ENCODE measurements at places on chromosomes 11 and 22.

GRCh38 chr11:30936491-30936890 is 350.3 kb upstream of the MPPED2 start:
- DNase-seq: no peak

DNA sequence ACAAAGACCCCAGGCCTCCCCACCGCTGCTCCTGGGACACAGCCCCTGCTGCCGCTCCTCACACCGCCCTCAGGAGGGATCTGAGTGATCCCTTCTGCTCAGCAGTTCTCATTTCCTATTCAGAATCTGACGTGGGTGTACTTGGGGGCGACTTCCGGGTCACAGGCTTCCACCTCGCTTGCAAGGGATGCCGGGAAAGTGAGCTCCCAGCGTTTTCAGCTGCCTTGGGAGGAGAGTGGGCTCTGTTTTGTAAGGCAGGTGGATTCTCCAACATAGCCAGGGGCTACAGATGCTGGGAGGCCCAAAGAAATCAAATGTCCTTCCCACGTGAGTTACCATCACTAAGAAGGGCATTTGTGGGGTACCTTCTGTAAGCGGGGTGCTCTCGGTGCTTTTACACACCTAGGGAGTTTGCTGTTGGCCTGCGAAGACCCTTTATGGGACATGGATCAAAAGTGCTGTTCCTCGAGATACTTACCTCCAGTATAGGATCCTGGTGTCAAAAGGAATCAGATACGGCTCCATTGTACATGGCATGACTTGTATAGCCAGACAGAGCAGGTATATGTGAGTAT is 9.7 kb upstream of the LRRC10B start:
- no peak for DNase-seq

DNA sequence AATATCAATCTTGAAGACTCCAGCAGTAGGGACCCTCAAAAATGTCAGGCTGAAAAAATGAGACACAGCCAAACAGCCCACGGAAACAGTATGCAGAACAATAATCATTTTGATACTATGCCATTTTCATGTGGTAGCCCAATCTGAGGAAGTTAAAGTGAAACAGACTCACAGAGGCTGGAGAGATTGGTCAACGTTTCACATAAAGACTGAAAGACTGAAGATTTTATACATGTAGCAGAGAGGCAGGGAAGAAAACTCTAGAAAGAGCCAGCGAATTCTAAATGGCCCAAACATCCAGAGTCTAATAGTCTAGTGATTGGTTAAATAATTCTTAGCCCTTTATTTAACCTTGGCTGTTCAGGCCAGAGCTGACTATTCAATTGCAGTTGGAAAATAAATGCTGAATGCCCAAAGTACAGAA is 49.4 kb downstream of the MAML2 start:
- DNase-seq: no peak

GRCh38 chr11:130592056-130592455 is 143.6 kb downstream of the ADAMTS15 start:
- no peak for DNase-seq

DNA sequence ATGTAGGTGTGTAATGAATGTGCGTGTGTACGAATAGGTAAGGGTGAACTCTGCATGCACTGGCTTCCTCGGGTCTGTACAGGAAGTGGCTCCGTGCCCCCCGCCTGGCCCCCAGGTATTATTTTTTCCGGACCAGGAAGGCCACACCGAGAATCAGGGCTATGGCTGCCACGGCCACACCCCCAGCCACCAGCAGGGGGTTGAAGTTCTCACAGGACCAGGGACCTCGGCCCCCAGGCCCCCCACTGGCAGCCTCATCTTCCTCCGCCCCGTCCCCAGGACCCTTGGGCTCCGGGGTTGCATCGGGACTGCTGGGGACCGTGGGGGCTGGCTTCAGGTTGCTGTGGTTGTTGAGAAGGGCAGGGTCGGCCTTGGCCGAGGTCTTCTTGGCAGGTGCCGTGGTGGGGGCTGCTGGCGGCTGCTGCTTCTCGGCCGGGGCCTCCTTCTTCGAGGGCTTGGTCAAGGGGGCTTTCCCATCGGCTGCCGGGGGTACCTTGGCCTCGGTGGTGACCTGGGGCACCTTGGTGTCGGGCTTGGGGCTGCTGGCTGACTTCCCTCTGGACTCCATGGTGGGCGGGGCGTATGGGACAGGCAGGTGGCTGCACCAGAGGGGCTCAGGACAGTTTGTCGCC is 1.8 kb downstream of the CEND1 start:
- DNase-seq: no peak

DNA sequence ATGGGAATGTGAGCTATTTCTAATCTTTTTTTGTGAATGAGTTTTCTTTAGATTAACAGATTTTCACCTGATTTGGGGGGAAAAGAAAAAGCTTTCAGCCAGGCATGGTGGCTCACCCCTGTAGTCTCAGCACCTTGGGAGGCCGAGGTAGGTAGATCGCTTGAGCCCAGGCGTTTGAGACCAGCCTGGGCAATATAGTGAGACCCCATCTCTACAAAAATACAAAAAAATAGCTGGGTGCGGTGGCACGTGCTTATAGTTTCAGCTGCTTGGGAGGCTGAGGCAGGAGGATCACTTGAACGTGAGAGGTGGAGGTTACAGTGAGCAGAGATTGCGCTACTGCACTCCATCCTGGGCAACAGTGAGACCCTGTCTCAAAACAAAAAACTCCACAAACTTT is 92.2 kb downstream of the HSD17B12 start:
- no peak for DNase-seq

GRCh38 chr11:100573911-100574513 is 113.1 kb upstream of the ARHGAP42 start:
- DNase-seq: no peak

- peak; percentile 30 for DNase-seq
Measured at GRCh38 chr11:22657101-22657694, 9.2 kb upstream of the GAS2 start.

DNA sequence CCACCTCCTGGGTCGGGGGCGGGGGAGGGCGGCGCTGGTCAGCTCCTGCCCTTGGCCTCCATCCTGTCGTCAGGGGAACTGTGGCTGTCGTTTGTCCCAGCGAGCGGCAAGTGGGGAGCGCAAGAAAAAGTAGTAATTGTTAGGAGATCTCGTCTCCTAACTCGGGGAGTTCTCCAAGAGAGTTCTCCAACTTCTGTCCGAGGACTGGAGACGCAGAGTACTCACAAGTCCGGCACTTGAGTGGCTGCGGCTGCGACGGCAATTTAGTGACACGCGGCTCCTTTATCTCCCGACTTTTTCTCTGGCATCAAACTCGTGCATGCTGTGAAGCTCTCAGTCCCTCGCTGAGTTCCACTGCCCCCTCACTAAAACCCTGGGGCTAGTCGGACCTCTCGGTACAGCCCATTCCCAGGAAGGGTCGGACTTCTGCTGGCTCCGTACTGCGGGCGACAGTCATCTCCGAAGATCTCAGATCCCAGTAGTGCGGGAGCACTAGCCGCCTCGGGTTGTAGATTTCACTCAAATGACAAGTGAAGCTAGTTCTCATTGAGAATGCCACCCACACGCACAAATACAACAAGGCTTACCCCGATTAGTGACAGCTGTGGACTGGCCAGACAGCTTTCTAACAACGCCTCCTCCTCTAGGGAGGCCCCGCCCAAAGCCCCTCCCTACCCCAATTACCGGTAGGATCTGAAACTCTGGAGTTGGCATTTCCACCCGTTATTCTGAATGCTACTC is at the start of gene PGR:
Gene PGR (minus strand): TSS at position 611 of the 741 bp plus-strand sequence. CDS start 743 bp downstream, outside the sequence.
- no peak for DNase-seq

DNA sequence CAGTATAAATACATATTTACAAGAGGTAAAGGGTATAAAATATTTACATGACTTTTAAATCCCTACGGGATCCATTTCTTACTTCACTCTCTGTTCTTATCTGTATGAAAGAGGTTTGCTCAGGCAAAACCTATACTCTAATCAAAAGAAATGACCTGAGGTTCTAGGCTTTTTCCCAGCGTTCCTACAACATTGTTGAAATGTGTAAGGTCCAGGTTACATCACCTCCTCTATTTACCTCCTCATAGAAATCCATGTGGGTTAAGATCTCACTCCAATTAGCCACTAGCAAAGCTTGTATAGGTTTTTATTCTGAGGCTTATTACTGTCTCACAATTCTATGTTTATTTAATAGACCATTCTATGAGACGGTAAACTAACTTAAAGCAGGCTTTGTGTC is 12.0 kb upstream of the OR51L1 start:
- DNase-seq: no peak

DNA sequence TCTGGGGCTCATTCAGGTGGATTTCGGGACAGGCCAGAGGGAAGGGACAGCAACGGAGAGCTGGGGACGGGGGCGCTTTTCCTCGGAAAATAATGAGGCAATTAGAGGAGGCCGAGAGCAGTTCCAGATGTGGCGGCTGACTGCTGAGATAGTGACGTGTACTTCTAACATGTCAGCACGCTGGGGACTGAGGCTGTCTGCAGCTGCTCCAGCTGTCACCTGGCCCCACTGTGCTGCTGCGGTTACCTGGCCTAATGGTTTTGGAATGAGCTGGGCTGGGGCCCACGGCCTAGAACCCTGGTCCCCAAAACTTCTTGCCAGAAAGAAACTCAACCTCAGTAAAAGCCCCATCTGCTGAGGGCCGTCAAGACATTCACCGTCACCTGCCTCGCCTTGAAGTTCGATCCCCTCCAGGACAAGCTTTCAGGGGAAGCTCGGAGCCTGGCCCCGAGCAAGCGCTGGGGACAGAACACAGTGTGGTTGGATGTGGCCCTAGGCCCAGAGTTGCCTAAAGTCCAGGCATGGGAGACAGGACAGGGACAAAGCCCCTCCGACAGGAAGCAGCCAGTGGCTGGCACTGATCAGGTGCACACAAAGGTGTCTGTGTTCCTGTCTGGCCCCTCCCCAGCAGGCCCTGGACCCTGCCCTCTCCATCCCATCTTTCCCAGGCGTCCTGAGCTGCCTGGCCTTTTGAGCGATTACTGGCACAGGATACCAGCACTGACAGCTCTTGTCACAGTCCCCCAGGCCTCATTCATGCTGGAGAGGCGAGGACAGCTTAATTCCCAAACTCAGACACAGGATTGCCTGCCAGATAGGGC is 22.1 kb downstream of the RPUSD4 start:
- no peak for DNase-seq

- no peak for DNase-seq
Measured at GRCh38 chr11:117826832-117827231, 2.3 kb upstream of the FXYD2 start.
